LoVo (cell line): ENCODE measurements at places on chromosomes 2 and 18.
A peak's percentile ranks its signal among the peaks of the same experiment; 100 is the strongest.

DNA sequence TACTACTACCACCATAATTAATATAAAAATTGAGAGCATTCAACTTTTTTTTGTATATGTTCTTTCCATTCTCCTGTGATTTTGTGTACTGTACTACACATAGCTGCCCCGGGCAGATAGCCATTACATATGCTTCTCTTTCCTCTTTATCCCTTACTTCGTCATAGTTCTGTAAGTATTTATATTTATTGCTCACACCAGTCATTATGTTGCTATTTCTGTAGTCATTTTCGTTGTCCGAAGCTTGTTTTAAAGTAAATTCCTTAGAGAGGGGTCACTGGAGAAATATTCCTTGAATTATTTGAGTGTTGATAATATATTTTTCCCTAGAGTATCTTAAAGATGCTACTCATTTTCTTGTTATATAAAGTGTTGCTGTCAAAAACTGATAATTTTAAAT is 144.0 kb downstream of the CLIP4 start:
- no peak for DNase-seq

GRCh38 chr2:151886241-151886640 is 58.0 kb upstream of the ARL5A start:
- DNase-seq = peak; percentile 9

- DNase-seq = no peak
These were observed 76.2 kb downstream of the FMNL2 start for GRCh38 chr2:152411154-152411553.

- DNase-seq = no peak
These were observed 7.0 kb upstream of the BBS5 start for GRCh38 chr2:169472249-169472648.
